ENCODE measurements at places on chromosomes 1 and 21.

DNA sequence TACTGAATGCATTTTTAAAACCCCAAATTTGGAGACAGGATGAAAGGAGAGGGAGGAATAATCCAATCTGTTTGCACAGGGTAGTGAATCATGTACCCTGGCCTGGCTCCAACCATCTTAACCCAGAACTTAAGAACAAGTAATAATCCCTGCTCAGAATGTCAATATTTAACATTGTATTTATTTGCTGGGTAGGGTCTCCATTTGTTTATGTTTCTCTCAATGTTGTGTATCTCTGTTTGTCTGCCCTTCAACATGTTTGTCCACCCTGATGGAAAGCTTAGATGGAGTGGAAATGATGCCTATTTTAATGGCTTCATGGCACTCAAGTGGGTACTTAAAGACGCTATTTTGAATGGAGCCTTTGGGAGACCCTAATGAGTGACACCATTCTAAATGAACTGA lies 54.4 kb upstream of the CDC42BPA start:
- DNase-seq: no peak

DNA sequence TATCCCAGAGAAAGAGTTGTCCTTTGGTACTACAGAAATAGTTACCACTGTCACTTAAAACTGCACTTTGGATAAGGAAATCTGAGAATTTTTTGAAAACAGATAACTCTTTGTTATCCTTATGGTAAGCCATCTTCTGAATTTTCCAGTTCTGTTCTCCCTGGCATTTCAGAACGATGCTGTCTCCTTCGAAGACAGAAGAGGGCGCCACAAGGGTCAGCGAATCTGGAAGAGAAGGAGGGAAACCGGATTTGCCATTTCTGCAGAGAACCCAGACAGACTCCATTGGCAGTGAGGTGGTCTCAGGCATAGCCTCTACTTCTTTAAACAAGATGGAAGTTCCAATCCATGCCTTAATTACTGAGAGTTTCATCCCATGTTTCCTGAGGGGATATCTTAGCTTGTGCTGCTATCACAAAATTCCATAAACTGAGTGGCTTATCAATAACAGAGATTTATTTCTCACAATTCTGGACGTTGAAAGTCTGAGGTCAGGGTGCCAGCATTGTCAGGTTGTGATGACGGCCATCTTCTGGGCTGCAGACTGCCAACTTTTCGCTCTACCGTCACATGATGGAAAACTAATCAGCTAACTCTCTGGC lies 6.4 kb downstream of the FCRL2 start:
- no peak for DNase-seq

GRCh38 chr21:36816561-36817130 lies 117.7 kb downstream of the SIM2 start:
- no peak for DNase-seq

DNA sequence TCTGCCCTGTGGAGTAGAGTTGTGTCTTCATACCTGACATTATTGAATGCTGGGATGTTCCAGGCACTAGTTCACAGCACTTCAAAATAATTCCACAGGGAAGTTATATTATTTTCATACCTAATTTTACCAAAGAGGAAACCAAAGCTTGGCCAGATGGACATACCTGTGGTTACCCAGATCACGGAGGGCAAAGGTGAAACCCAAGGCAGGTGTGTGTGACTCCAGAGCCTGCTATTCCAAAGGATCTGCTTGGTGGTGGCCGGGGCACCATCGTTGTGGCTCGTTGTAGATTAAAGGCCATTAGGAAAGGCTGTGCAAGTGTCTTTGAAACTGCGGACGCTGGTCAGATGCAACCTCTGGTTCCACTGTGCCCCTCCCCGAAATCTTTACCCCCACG lies 108.6 kb downstream of the ZBTB18 start:
- no peak for DNase-seq

GRCh38 chr1:218494449-218494852 lies 149.3 kb downstream of the TGFB2 start:
- no peak for DNase-seq

GRCh38 chr1:30508611-30509010 lies 214.8 kb downstream of the MATN1 start:
- no peak for DNase-seq

DNA sequence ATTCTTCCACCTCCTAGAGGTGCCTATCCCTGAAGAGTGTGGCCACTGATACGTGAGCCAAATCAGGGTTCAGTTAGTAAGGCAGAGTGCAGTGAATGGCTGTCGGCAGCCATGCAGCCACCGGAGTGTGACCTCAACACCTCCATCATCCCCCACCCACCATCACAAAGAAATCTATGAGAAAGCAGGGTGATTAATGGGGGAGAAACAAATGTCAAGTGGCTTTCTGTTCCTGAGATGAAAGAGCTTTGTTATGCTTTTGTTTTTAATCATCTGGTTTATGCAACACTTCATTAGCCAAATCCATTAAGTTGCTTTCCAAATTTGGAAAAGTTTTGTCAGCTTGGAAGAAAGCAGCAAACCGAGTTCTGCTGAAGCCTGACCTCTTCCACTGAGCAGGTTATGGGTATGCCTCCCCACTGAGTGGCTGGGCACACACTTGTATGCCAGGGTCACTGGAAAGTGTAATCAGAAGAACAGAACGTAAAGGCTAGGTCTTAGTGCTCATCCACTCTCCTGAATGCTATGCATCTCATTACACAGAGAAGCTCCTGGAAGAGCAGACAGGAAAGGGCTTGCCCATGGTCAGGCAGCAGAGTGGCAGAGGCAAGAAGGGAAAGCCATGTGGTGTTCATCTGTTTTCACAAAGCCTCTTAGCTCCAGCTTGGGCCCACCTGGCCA lies 57.1 kb upstream of the ATP1B1 start:
- DNase-seq: no peak

GRCh38 chr1:218478336-218478735 lies 133.2 kb downstream of the TGFB2 start:
- DNase-seq: no peak

DNA sequence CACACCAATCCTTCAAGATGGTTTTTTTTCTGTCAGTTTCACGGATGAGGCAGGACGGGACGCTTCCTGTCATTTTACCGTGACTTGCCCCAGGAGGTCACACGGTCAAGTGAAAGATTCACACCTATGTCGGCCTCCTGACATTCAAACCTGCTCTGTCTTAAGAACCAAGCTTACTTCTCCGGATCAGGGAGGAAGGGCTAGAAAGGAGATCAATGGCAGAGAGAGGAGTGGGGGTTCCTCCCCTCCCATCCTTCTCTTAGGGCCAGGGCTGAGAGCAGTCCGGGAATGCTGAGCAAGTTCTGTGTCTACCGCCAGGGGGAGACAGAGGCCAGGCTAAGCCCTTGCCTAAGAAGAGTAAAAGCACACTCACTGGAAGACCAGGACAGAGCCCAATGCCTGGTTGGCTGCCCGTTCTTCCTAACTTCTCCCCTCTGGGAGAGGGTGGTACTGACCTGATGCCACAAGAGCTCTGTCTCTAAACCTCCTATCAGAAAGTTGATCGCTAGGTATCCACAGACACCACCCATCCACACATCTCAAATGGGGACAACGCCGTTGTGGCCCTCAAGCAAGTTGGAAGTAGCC lies 1.1 kb upstream of the PPM1J start:
- peak; percentile 72 for DNase-seq

- DNase-seq: no peak
Measured at GRCh38 chr1:208120431-208120790, 123.8 kb downstream of the PLXNA2 start.

DNA sequence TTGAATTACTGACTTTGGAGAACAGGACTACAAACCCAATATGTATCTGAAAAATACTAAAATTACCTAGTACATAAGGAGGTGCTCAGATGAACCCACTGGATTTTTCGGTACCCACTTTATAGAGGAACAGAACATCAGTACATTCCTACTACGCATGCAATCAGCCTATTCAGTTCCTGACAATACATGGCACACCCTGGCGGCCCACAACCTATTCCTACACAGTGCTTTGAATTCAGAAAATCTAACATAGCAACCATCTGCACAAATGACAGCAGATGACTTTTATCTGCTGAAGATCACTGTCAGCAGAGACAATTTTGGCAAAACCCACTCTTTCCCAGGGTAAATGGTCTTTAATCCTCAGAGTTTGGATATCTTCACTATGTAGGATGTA lies 257.1 kb upstream of the GREM2 start:
- DNase-seq: no peak

GRCh38 chr1:152191260-152191659 lies 32.2 kb upstream of the RPTN start:
- no peak for DNase-seq

DNA sequence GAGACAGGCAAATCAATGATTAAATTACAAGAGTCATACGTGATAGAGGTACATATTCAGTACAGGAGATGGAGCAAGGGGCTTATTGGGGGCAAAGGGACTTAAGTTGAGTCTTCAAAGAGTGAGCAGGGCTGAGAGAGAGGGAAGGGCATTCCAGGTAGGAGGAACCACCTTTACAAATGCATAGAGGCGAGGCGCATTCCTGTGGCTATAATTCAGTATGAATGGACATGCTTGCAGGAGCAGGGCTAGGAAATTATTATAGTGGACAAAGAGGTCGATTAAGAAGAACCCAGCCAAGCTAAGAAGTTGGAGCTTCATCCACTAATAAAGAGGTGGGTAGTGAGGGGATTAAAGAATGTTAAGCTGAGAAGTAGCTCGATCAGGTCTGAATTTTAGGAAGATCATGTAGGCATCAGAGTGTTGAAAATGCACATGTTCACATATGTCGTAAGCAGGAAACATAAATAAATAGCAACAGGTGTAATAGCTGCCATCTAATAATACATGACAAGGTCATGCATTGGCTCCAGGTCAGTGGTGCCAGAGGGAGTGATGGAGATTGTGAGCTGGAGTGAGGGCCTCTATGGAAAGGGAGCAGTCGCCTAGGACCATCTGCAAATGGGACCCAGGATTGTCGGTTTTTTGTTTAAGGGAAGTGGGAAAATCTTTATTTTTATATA lies 12.0 kb upstream of the HNRNPU start:
- no peak for DNase-seq

GRCh38 chr1:201229771-201230635 lies 39.4 kb downstream of the IGFN1 start:
- no peak for DNase-seq

GRCh38 chr1:150006881-150007421 lies 3.6 kb downstream of the OTUD7B start:
- no peak for DNase-seq

GRCh38 chr1:176790786-176791185 lies 327.8 kb downstream of the PAPPA2 start:
- no peak for DNase-seq

DNA sequence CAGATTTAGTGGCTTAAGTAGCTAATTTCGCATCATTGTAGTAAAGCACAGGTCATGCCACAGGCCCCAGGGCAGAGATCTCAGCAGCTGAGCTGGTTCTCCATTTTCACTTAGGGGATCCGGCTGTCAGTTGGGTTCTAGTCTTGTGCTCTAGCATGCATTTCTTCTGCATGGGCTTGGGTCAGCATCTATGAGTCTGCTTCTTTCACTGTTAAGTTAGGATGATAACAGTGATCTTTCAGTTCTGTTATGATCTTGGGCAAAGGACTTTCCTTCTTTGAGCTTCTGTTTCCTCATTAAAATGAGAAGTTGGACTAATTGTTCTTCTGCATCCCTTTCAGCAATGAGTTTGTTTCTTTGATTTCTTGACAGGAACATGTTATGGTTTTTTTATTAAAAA lies 123.6 kb upstream of the DNAH14 start:
- no peak for DNase-seq

DNA sequence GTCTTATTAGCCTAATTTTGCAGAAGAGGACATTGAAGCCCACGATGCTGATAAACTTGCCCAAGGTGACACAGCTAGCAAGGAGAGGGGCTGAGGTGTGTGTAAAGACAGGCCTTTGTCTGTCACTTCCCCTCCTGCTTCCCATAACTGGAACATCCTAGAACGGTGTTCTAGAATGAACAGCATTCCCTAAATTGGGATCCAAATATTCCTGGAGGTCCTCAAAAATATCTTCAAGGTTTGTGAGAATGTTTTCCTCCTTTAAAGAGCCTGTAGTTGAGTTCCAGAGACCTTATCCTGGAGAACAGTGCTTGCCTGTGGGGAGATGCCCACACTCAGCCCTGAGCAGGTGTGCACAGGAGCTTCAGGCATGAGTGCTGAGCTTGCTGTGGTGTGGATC lies 41.5 kb upstream of the SAMD13 start:
- no peak for DNase-seq

- no peak for DNase-seq
Measured at GRCh38 chr1:212513586-212513985, 80.9 kb downstream of the NENF start.

DNA sequence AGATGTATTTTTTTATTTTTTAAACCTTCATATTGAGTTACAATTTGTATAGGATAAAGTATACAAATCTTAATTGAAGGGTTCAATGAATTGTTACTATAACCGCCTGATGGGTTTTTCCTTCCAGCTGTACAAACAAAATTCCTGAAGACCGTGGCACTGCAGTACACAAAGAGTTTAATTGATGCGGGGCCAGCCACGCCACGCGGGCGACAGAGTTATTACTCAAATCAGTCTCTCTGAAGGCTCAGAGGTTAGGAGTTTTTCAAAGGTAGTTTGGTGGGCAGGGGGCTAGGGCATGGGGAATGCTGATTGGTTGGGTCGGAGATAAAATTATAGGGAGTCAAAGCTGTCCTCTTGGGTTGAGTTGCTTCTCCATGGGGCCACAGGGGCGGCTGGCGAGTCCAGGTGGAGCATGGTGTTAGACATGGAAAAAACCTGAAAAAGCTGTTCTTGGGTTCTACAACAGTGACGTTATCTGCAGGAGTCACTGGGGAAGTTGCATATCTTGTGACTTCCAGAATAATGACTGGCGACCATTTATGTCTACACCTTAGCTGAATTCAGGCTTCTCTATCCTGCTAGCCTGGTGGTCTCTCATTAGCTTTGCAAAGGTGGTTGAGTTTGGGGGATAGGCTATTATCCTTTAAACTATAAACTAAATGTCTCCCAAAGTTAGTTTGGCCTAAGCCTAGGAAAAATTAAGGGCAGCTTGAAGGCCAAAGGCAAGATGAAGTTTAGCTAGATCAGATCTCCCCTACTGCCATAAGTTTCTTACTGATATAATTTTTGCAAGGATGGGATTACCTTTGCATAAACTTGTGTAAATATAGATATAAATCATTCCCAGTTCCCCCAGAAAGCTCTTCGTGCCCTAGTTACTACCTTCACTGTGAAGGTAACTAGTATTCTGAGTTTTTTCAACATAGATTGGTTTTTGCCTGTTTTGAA lies 13.0 kb upstream of the TMEM9 start:
- no peak for DNase-seq

- no peak for DNase-seq
Measured at GRCh38 chr1:158946785-158947184, 15.4 kb downstream of the PYHIN1 start.

DNA sequence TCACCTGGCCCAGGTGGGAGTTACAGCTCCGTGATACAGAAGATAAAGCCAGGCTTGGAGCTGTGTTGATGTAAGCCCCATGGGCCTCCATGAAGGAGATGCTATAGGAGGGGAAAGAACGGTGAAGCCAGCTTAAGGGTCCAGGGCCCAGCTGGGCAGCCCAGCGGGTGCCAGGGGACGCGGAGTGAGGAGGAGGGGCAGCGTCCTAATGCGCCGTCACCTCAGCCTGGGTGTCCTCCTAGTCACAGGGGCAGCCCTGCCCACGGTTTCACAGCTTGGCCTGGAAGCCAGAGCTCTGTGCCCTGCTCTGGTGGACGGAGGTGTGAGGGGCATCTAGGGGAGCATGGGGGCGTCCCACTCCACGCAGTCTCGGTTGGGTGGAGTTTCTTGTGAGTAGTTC lies 52.7 kb upstream of the TTC34 start:
- no peak for DNase-seq
